ENCODE measurements at places on chromosomes 7 and 10. TPM values are rescaled to one million over a fixed set of nuclear protein-coding genes. Genes with fewer than 3 reads are reported as not detected.

DNA sequence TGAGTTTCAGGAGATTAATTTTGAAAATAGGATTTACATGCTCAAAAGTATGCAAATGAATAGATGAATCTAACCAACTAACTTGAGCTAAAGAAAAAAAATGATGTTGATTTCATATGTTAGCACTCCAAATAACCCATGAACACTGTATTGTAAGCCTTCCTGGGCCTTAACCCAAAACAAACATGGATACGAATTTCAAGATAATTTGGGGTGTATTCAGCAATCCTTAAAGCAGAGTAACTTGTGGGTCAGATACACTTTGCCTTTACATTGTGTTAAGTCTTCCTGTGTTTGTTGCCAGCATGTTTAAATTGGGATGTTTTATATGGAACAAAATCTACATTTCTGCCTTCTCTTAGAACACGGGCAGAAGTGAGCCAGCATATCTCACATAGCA is 124.2 kb upstream of the WDR11 start:
- no peaks in the 10 kb centered on the region for H3K36me3 ChIP-seq
- no peaks in the 10 kb centered on the region for H3K27me3 ChIP-seq
- H3K4me1 ChIP-seq = no peaks in the 10 kb centered on the region
- H3K4me3 ChIP-seq = no peak overlapping the region
- H3K27ac ChIP-seq = no peak overlapping the region

The CFAP58 gene
- total RNA-seq = 0.79 TPM

The HOGA1 gene
- 1.1 TPM for total RNA-seq

The AKR1E2 gene
- total RNA-seq = 4.8 TPM

The CABCOCO1 gene
- total RNA-seq = 3.4 TPM
